Fibroblast of skin of abdomen (primary cell): ENCODE measurements at places on chromosomes 16 and 17.
A peak's percentile ranks its signal among the peaks of the same experiment; 100 is the strongest.

GRCh38 chr16:16008666-16009065, 59.2 kb downstream of the ABCC1 start:
- no peak for DNase-seq

DNA sequence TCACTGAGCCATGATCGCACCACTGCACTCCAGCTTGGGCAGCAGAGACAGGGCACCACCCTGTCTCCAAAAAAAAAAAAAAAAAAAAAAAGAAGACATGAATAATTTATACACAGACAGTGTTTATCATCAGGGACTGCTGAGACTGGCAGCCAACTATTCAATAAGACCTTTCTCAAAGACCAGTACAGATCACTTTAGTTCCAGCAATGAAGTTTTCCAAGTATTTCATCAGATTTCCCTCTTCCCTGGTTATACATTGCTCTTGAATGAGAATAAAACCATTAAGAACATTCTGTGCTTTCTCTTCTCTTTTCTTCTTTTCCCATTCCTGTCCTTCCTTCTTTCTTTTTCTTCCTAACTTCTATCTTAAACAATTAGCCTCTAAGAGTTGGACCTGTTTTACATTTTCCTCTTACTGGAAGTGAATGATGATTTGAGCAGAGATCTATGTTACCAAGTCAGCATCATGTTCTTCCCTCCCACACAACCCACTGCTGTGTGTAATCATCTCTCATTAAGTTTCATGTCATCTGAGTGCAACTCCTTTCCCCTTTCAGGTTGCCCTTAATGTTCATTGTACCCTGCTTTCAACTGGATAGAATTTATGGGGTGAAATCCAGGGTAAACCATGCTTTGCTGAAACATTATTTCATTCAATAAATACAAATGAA, 35.9 kb upstream of the SMIM36 start:
- DNase-seq: peak; percentile 43

GRCh38 chr17:2174468-2175293, 119.8 kb downstream of the HIC1 start:
- peak; percentile 89 for DNase-seq

GRCh38 chr17:38602956-38603785, 2.6 kb downstream of the SRCIN1 start:
- DNase-seq: no peak

DNA sequence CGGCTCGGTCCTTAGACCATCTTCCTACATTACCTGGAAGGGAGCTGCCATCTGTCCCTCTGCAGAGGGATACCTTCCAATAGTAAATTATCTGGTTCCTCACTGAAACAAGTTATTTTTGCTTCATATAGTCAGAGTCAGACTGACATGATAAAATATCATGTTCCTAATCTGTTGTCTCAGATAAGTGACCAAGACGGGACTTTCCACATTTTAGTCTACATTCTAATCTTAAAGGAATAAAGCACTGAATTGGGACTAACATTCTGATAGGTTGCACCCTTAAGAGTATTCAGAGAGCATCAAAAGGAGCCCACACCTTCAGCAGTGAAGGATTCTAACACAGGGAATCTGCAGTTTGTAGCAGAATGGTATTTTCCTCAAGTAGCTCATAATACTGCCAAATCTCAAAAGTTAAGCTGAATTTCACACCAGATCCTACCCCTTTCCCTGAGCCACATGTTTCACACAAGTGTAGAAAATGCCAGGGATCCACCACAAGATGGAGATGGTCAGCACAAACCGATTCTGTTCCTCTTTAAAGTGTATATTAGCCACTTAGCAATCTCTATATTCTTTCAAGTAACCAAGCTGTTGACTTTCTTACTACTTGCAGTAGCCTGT, 13.4 kb downstream of the GINS2 start:
- DNase-seq: peak; percentile 30

DNA sequence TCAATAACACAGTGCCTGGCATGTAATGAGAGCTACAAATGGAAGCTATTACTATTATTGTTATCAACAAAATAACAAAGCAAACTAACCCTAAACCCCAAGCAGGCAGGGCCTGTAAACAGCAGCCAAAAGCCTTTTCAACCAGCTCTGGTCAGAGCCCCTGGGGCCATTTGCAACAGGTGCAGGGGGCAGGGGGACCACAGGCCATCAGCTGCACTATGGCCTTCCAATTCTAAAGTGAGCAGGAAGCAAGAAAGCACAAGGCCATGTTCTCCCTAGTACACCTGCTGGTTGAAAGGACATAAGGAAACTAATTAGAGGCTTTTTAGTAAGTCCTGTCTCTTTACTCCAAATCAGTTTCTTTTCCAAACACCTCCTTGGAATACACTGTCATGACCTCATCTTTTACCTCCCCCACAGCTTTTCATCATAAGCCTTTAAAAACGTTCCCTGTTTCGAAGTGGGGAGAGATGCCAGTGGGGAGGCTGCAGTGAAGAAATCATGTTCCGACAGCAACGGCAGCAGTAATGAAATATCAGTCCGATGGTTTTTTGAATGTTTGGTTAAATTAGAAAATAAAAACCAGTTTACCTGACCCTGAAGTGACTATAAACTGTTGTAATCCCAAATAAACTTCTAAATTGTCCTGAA, 68.4 kb upstream of the GSG1L start:
- no peak for DNase-seq

GRCh38 chr17:50871898-50872297, 5.7 kb upstream of the TOB1 start:
- no peak for DNase-seq

DNA sequence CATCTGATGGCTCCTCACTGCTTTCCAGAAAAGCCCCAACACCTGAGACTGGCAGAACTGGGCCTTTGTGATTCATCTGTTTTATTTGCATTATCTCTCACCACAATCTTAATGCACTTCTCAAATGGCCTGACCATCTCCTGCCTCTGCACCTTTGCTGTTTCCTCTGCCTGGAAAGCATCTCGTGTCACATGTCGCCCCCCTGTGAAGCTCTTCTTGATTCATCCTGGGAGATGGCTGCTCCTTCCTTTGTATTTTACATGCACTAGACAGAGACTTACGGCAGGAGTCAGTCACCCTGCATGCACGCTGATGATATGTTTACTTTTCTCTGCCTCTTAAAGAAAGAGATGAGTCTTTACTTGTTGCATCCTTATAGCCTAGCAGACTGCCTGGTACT, 30.0 kb downstream of the HNF1B start:
- no peak for DNase-seq

DNA sequence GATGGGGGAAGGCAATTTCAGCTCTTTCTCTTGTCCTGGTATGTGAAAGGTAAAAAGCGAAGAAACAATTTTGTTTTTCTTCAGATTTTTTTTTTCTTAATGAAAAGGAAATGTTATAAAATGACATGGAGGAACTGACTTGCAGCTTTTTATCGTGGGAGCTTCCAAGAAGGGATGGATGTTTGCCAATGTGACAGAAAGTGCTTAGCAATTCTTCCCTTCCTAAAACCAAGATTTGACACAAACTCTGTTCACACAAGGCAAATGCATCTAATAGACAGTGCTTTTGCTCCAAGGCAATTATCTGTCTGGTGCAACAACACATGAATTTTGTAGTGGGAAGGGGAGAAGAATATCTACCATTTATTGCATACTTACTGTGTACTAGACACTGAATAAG, 988.5 kb downstream of the CDH11 start:
- no peak for DNase-seq

DNA sequence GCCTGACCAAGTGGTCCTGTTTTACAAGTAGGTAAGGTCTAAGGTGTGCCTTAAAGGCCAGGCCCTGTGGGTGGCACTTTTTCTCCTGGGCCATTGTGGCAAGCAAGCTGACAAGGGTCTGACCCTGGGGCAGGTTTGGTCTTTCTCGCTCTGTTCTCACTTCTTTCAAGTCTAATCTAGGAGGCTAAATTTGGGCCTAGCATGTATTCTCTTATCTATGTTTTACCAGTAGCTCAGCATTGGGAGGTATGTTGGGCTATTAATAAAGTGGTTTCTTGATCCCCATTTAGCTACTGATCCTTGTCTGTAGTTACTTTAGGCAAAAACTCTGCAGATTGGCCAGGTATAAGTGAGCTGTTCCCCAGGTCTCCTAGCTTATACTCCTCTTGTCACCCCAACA, 77.7 kb downstream of the DNAH3 start:
- DNase-seq: no peak
